CD14-positive monocyte (primary cell): ENCODE measurements at places on chromosomes 2 and 18.

DNA sequence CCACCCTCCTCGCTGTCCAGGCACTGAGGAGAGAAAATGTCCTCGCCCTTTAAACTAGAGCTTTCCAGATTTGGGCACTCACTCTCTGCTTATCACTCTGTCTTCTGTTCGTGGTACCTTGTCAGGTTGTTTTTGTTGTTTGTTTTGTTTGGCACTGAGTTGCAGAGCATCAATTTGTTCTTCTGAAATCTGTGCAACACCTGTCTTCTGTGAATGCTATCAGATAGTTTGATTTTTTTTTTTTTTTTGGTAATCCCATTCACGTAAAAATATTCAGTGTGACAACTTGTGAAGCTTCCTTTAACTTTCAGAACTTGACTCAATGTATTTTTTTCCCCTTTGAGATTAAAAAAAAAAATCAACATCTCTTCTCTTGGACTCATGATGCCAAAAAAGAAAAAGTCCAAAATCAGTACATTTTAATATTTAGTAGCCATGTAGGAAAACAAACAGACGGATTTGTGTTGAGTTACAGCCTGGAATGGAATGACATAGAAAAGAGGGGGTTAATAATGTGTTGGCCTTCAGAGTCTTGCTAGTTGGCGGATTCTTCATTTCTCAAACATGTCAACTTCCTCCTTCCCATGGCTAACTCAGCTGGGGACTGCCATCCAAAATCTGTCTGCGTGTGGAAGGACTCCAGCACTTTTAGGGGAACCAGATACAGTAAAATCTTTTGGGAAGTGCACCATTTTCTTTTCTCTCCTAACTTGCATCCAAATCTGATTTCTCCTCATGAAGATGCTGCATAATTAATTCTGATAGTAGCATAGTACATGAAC lies 1.6 kb downstream of the TMEM178A start:
- no peak for DNase-seq

DNA sequence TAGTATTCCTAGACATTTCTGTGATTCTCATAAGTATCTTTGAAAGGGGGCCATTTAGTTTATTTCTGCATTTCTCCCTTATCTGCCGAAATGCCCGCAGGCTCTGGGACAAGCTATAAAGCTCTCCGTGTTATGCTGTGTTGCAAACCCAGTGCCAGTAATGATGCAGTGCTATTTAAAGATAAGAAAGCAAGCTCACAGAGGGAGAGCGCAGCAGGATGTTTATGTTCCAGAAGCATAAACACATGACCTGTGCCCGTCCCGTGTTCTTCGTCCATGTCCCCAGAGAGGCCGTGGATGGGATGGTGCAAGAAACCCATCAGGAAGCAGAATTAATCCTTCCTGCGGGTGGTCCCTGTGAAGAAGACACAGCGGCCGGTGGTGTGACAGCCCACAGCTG lies 99.4 kb downstream of the NEDD4L start:
- DNase-seq: no peak

DNA sequence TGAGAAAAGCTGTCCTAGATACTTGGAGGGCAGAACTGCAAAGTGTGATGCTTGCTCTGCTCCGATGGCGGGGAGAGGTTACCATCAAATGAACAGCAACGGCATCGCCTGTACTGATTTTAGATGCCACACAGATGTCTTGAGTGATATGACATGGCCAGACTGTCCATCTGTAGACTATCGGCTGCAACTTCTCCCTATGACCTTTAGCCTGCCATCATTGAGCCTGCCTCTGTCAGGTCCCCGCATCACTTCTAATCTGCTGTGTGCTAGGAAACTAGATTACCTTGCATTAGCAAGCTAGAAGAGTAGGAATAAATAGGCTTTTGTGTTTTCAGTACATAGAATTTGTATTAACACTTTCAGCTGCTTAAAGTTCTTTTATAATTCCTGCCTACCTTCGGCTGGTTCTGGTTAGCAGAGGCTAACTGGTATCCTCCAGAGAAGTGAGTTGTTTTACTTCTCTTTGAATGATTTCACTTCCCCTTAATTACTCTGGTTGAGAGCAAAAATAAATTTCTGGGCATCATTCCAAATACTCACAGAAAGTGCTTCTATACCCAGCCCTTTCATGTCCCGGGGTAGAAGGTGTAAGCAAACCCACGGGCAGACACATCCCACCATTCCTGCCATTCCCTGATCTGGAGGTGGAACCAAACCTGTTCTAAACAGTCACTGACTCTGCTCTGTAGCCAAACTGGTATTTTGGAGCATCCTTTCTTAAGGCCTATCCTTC lies 24.0 kb downstream of the GAREM2 start:
- DNase-seq: peak; percentile 61

DNA sequence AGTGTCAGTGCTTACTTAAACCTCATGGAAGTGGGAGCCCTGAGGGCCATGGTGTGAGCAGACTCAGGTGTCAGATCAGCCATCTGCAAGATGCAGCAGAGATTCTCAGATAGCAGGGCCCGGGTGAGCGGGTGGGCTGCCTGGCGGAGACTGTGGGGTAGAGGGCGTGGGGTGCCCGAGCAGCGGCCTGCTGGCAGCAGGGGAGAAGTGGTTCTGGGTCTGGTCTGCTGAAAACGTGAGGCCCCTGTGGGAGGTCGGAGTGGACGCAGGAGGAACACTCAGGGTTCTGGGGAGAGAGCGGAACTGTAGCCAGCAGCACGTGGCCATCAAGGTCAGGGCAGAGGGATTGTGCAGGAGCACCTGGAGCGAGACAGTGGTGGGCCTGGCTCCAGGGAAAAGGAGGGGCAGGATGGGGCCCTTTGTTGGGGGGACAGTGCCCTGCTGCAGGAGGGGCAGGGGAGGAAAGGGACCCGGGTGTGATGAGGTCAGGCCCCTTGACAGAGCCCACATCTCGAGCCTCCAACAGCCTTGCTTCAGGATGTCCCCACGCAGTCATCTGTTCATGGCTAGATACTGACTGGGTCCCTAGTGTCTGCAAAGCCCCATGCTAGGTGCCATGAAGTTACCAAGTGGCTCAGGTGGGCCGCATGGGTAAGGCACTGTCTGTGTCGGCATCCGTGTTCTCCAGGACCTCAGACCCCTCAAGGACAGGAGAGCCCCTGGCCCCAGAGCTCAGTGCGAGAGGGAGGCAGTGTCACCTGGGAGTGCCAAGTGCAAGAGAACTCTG lies 2.7 kb upstream of the ESPNL start:
- no peak for DNase-seq

DNA sequence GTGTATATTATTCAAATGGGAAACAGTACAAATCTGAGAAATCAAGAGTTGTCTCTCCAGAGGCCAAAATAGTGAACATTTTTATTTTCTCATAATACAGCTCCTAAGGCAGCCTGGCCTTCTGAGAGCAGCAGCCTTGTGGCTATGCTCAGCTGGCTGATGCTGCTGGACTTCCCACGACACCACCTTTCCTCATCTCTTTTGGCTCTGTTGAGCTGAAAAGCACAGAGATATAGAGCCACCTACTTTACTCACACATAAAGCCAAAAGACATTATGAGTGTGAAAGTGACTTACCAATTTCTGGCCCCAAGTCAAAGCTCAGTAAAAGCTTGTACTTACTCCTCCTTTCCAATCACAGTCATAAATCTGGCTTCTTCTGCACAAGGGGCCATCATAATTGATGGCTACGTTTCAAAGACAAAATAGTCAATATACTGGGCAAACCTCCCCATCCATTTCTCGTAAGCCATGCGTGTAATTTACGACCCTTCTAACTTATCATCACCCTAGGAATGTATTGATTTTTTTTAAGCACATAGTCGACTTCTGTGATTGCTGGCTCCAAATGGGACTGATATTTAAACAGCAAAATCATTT lies 18.6 kb upstream of the REG3A start:
- no peak for DNase-seq

GRCh38 chr2:226059961-226060627 lies 660.6 kb downstream of the NYAP2 start:
- peak; percentile 68 for DNase-seq

GRCh38 chr2:127220102-127220767 lies at the start of gene CYP27C1:
Gene CYP27C1 (minus strand): TSS chr2:127220299. CDS start chr2:127220270, 29 bp downstream.
- no peak for DNase-seq

DNA sequence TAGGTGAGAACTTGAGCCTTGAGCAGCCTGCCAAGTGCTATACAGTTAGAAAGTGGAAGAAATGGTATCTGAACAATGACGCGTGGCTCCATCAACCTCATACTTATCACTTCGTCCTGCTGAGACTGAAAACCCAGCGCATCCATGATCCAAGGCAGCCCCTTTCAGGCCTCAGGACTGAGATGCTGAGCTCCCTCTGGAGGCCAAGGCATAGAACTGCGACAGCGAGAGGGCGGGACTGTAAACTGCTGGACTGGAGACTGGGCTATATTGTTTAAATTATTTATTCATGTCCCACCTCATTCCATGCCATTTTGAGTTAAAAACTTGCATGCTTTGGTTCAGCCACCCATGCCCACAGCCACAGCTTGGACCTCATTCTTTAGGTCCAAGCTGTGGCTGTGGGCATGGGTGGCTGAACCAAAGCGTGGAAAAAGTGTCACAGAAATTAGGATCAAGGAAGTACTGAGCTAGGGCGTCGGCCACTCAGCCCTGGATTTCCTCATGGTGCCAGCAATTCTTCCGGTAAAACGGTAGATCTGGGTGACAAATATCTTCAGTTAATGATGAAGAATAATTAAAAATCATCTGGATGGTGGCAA lies 195.5 kb downstream of the L3MBTL4 start:
- no peak for DNase-seq

DNA sequence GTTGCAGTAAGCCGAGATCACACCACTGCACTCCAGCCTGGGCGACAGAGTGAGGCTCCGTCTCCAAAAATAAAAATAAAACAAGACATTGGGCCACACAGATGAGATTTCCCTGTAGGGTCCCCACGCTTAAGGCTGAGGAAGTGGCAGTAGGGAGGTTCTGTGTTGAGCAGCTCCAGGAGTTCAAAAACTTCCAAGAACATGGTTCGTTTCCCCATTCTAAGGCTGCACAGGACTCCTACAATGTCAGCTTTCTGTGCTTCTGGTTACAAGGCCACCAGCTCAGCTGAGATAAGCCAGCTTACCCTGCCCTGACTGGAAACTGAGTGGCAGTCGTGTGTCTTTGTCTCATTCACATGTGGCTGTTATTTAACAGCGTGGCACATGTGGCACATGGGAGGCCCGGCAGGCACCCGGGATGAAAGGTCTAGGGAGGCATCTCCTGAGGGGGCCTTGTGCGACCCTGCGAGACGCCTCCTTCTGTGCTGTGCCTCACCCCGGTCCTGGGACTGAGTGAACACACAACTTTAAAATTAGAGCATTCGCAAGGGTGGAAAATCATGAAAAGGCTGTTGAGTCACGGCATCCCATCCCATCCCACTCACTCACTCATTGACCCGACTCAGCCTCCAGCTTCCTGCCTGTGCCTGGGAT lies 7.7 kb downstream of the ITGB1BP1 start:
- DNase-seq: no peak

GRCh38 chr2:66024391-66024790 lies 410.5 kb upstream of the MEIS1 start:
- DNase-seq: no peak

- no peak for DNase-seq
Observed at GRCh38 chr2:10235099-10235908, 67.4 kb upstream of the HPCAL1 start.

DNA sequence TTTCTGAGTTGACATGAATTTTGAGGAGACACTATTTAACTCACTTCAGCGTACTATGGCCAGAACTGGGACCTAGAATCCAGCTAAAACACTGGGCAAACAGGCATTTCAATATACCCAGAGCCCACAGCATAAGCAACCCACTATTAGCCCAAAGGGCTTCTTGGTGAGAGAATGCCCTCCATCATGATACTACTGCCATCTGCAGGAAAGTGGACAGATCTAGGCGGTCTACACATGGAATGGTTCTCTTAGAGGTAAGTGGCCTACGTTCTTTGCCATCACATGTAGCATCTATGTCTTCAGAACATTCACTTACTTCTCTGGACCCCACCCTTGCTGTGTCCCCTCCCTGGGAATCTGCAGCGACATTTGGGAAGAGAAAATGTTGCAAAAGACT lies 181.3 kb upstream of the LINC00305 start:
- DNase-seq: no peak

- DNase-seq: no peak
Observed at GRCh38 chr2:85470850-85471800, 52.6 kb downstream of the SH2D6 start.

DNA sequence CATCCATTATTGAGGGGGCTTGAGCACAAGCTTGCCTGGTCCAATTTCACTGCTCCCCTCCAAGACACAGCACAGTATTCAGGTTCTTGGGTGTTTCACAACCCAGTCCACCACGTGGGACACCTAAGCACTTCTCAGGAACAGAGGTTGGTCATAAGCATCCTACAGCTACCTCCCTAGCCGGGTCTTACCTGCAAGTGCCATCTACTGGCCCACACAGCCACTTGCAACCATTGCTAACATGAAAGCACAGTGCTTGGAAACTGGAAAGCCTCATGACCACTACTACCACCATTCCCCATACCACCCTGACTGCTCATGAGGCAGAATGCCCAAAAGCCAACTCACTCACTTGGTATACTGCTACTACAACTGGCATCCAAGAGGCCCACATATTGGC lies 105.7 kb upstream of the RPRM start:
- no peak for DNase-seq

DNA sequence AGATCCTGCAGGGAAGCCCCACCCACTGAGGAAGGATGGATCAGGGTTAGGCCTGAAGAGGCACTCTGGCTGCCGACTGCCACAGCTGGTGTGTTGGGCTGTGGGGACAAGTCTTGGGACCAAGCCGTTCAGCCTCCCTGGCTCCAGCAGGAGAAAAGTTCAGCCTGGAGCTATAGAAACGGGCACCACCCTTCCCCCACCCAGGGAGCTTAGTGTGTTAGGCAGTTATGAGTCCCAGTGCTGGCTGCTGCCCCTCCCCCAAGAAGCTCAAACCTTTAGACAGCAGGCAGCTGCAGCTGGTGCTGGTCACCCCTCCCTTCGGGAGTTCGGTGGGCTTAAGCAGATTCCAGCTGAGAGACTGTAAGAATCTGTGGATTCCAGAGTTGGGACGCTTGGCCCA lies 447.1 kb upstream of the HS6ST1 start:
- DNase-seq: no peak

- no peak for DNase-seq
Observed at GRCh38 chr2:127357591-127357990, 30.2 kb downstream of the MAP3K2 start.

DNA sequence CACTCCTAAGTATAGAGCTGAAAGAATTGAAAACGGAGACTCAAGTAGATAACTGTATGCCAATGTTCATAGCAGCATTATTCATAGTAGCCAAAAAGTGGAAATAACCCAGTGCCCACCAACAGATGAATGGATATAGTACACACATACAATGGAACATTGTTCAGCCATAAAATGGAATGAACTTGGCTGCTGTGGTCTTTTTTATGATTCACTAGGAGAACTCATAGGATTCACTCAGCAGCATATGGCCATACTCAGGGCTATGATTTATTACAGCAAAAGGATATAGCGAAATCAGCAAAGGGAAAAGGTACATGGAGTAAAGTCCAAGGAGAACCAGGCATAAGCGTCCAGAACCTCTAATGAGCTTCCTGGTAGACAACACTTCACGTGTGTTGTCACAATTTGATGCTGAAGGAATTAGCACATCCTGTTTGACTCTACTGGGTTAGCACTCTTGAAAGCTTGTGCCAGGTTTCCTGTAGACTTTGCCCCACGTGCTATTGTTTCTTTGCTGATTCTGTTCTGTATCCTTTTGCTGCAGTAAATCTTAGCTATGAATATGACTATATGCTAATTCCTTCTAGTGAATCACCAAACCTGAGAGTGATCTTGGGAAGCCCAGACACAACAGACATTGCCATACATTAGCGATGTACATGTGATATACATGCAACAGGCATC lies 15.7 kb downstream of the SPC25 start:
- no peak for DNase-seq
